CD4-positive, alpha-beta T cell (primary cell): ENCODE measurements at places on chromosomes 5 and 9. TPM values are rescaled to one million over a fixed set of nuclear protein-coding genes. Genes with fewer than 3 reads are reported as not detected.

NTMT1 gene
- 52.5 TPM for total RNA-seq

ADRA1B gene
- total RNA-seq: not detected

TMEFF1 gene
- not detected for total RNA-seq

FGF10 gene
- not detected for total RNA-seq

C9orf50 gene
- total RNA-seq: not detected

COL5A1 gene
- total RNA-seq: 0.50 TPM

GMCL2 gene
- total RNA-seq: not detected

DNAJA1 gene
- 156 TPM for total RNA-seq

PAEP gene
- total RNA-seq: not detected

SOHLH1 gene
- not detected for total RNA-seq

KIF20A gene
- not detected for total RNA-seq

FAM81B gene
- not detected for total RNA-seq

NR2F1-AS1 gene
- not detected for total RNA-seq

BRINP1 gene
- not detected for total RNA-seq

LRRC19 gene
- total RNA-seq: not detected

CARD9 gene
- total RNA-seq: 0.64 TPM

VPS13A gene
- total RNA-seq: 37.3 TPM

COL23A1 gene
- not detected for total RNA-seq

OR1Q1 gene
- total RNA-seq: not detected

TUBB4B gene
- total RNA-seq: 98.2 TPM

LHX3 gene
- total RNA-seq: 0.16 TPM

C7 gene
- total RNA-seq: not detected

ISL1 gene
- total RNA-seq: not detected

ADAMTS6 gene
- total RNA-seq: 2.0 TPM

PLPPR1 gene
- total RNA-seq: not detected

DIAPH1 gene
- total RNA-seq: 159 TPM

SIMC1 gene
- total RNA-seq: 15.4 TPM

LSM11 gene
- total RNA-seq: 0.70 TPM

SOWAHA gene
- not detected for total RNA-seq

ZBTB34 gene
- 2.9 TPM for total RNA-seq

SLC6A7 gene
- total RNA-seq: not detected

GRXCR2 gene
- not detected for total RNA-seq

EPB41L4A gene
- 0.08 TPM for total RNA-seq

C9orf72 gene
- total RNA-seq: 36.9 TPM

DNM1 gene
- total RNA-seq: 1.8 TPM

PHF19 gene
- 63.0 TPM for total RNA-seq

TRPM3 gene
- total RNA-seq: not detected

GDF9 gene
- total RNA-seq: 0.91 TPM

PCDH1 gene
- total RNA-seq: 0.17 TPM

TEX48 gene
- not detected for total RNA-seq

RNF180 gene
- not detected for total RNA-seq

FAM170A gene
- not detected for total RNA-seq

GKAP1 gene
- total RNA-seq: 7.3 TPM

PHF24 gene
- total RNA-seq: not detected

NUTM2F gene
- not detected for total RNA-seq

C1QTNF2 gene
- total RNA-seq: not detected

KIAA1958 gene
- 6.8 TPM for total RNA-seq

MORN5 gene
- not detected for total RNA-seq

NR3C1 gene
- 191 TPM for total RNA-seq
